ENCODE measurements at places on chromosomes 6 and 20.

DNA sequence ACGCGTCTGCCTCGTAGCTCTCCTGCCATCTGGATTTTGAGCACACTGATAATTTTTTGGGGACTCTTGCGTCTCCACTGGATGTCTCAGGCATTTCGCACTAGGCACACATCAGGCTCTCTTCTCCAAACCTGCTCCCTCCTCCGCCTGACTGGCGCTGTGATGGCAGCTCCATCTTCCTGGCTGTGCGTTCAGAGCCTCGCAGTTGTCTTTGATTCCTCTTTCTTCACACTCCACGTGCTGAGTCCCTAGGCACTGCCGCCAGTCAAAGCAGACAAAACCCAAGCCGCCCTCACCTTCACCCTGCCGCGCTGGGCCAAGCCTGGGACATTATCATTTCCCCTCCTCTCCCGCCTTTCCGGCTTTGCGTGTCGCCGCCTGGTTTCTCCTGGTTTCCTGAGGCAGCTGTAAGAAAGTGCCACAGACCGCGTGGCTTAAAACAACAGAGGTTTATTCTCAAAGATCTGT, 778 bp downstream of the PSMG4 start:
- DNase-seq, result no peak

DNA sequence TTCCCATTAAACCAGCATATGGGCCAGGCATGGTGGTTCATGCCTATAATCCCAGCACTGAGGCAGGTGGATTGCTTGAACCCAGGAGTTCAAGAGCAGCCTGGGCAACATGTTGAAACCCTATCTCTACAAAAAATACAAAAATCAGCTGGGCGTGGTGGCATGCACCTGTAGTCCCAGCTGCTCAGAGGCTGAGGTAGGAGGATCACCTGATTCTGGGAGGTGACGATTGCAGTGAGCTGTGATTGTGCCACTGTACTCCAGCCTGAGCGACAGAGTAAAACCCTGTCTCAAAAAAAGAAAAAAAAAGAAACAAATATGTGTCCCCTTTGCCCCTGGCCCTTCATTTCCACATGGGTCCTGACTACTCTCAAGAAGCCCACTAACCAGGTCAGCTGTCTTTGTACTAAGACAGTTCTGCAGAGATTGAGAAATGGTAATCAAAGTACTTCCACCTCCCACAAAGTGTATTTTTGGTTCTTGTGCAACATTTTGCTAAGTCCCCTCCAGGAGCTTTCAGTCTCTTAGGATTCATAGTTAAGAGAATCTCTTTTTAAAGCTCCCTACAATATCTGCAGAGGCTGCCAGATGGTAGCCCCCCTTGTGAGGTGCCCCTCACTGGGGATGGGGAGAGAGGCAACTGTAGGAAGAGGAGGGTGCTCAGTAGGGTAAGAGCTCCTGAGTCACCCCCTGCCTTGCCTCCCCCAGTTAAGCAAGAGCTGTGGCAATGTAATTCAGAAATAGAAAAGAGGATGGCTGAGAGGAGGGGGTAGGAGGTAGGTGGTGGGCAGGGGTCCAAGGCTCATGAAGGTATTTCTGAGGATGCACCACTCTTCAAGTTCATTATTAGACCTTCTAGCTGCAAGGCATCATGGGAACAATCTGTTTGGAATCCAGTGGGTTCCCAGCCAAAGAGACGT, 16.5 kb upstream of the WFDC2 start:
- DNase-seq, result no peak

DNA sequence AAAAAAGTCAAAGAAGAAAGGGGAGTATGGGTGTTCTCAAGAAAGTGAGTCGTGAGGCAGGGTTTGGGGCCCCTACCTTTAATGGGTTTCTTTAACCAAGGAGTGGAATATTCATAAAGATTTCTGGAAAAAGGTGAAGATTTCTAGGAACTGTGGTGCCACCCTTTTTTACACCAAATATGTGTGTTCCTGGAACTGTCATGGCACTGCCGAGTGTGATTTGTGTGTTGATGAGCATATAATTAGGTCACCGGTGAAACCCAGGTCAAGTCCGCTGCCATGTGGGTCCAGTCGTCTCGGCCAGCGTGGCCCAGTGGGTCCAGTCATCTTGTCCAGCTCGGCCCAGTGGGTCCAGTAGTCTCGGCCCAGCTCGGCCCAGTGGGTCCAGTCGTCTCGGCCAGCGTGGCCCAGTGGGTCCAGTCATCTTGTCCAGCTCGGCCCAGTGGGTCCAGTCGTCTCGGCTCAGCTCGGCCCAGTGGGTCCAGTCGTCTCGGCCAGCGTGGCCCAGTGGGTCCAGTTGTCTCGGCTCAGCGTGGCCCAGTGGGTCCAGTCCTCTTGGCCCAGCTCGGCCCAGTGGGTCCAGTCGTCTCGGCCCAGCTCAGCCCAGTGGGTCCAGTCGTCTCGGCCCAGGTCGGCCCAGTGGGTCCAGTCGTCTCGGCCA, 8.3 kb upstream of the EEF1A2 start:
- DNase-seq, result no peak

DNA sequence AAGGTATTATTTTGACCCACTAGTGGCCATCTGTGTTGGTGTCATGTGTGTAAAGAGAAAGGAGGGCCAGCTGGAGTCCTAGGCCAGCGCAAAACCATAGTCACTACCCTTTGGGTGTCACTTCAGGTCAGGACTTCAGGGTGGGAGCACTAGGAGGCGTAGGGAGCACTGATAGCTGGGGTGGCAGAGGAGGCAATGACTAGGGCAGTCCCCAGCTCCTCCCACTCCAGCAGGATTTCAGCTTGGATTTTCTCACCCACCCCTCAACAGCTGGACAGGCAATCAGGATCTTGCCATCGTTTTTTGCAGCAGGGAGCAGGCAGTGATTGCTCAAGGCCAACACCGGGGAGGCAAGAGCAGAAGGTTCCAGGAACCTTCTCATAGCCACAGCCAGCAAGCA, 4.2 kb upstream of the HLA-DOA start:
- DNase-seq, result no peak

GRCh38 chr6:80185492-80185891, 79.0 kb downstream of the BCKDHB start:
- DNase-seq, result no peak

DNA sequence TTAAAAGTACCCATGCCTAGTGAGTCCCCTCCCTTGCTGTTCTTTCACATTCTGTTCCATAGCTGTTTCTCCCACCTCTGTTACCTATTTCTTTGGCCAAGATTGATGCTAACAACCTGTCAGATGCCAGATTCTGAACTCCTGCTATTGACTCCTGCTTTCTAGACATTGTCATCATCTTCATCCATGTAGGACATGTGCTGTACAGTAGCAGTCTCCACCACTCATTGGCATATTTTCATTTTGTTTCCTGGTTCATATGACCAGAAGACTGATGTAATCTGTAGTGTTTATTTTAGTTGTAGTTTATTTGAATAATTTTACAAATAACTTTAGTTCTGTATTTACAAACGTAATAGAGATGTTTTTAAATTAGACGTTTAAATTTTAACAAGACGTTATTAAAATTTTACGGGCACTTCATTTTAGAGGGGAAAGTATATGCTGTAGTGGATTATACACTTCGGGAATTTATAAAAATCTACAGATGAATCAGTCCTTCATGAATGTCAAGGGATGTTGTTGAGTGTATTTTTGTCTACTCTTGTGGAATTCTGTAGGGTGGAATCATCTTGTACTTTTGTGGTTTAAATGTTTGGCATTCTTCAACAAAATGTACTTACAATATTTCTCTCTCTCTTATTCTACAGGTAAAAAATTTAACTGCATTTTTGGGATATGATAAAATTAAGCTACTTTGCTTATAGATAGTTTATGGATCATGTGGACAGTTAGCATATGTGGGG, 34.1 kb downstream of the TRMT11 start:
- no peak for DNase-seq

GRCh38 chr6:137136065-137136464, 37.4 kb downstream of the IL22RA2 start:
- DNase-seq, result no peak
